T-helper 2 cell (primary cell): ENCODE measurements at places on chromosomes 3 and 15.

DNA sequence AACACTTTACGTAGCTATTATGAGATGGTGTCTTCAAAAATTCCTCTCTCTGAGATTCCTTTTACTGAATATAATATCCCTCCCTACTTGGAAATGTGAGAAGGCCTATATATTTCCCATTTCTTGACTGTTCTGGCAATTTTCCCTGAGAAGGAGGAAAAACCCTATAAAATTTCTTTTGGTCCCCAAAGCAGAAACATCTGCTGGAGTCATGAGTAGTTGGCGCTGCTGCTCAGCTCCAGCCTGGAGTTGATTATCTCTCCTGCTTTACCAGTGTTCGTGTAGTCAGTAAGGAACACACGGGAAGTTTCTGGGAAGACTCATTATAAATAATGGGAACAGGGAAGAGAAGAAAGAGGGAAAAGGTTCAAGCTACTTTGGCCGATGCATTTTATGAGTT, 680.1 kb downstream of the EPHA3 start:
- DNase-seq: no peak

- no peak for DNase-seq
Observed at GRCh38 chr3:19598870-19599269, 335.1 kb downstream of the EFHB start.

- DNase-seq: no peak
Observed at GRCh38 chr3:58989163-58989562, 60.7 kb downstream of the CFAP20DC start.

DNA sequence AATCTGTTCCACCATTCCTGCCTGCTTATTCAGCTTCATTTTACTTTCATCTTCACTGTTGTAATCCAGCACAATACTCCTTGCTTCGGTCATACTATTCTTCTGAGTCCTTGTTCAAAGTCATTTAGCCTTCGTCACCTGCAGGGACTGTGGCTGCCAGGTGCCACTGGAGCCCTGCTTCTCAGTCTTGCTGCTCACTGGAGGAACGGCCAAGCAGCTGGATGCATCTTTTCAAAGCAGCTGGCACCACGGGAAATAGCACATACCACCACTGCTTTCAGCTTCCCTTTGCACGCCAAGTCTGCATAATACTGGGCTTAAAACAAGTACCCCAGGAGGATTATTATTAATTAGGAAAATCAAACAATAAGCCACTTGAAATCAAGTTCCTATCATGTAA, 287.6 kb downstream of the BCHE start:
- no peak for DNase-seq

DNA sequence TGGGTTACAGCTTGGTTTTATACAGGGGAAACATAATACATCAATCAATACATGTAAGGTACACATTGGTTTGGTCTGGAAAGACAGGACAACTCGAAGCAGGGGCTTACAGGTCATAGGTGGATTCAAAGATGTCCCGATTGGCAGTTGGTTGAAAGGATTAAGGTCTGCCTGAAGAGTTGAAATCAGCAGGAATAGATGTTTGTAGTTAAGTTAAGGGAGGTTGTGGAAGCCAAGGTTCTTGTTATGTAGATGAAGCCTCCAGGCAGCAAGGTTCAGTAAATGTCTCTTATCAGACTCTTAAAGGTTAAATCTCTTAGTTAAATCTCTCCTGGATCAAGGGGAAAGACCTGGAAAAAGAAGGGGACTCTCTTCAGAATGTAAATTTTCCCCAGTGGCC, 58.4 kb upstream of the MINAR1 start:
- DNase-seq: no peak

GRCh38 chr15:91853948-91854638, 585 bp downstream of the SLCO3A1 start:
- peak; percentile 34 for DNase-seq

- peak; percentile 53 for DNase-seq
Observed at GRCh38 chr3:45593708-45594601, 596 bp upstream of the LIMD1 start.

DNA sequence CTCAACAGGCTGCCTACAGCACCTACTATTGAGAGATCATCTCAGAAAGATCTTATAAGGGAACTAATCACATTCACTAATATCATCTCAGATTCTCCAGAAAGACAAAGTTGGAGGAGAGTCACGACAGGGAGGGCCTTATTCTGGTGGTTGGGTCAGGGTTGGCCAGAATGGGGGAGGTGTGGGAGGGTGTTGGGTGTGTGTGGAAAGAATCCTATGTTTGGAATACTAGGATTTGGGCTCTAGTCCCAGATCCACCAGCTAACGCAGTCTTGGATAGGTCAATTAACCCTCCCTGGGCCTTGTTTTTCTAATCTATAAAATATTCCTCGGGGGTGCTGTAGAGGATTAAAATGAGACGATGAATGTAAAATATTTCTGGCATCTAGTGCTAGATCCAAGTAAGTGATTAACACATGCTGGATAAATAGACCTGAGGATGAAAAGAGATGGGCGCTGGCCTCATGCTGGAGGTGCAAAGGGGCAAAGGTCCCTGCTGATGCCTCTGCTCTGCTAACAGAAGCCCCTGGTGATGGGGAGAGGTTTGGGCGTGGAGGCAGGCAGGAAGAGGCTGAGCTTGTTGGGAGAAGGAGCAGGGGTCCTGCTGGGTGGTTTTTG, 67.6 kb upstream of the ETV5 start:
- DNase-seq: no peak

DNA sequence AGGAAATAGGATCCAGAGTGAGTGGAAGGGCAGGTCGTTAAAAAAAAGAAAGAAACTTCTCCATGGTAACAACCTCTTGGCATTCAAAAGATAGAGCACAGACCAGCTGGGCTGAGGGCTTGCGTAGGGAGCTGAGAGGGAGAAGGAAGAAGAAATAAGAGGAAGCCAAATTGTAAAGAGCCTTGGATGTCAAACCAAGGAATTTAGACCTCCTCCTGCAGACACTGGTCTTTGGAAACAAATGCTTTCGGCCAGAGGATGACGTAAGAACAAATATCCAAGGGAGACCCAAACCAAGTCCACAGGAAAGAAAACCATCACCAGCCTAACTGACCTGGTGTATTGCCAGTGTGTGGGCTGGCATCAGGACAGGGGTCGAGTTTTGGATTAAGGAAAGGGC, 155.2 kb downstream of the UACA start:
- DNase-seq: no peak

- DNase-seq: no peak
Observed at GRCh38 chr3:133693821-133694220, 32.1 kb upstream of the TOPBP1 start.

DNA sequence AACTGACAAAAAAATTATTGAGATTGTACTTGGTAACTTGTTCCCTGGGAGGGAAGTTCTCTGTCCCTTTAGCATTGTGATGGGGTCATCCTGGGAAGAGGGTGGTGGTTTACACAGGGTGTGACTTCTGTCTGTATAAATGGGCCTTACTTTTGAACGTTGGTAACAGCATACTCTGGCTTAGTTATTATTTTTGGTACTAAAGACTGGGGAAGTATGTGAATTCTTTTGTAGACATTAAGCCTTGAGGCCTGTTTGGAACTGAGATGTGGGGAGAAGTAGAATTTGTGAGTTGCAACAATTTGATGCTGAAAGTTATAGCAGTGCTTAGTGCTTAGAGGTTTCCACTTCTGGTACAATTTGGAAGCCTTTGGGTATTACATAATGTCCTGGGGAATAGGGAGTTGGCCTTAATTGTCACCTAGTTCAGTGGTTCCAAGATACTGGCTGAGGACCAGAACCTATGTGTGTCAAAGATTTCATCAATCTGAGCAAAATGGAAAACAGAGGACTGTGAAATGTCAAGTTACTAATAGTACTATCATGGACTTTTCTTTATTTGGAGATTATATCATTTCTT, 15.9 kb downstream of the TLNRD1 start:
- DNase-seq: no peak

GRCh38 chr15:59691194-59691805, 2.2 kb upstream of the BNIP2 start:
- peak; percentile 11 for DNase-seq

- no peak for DNase-seq
Observed at GRCh38 chr3:145094355-145094941, 1066.5 kb downstream of the PLOD2 start.

DNA sequence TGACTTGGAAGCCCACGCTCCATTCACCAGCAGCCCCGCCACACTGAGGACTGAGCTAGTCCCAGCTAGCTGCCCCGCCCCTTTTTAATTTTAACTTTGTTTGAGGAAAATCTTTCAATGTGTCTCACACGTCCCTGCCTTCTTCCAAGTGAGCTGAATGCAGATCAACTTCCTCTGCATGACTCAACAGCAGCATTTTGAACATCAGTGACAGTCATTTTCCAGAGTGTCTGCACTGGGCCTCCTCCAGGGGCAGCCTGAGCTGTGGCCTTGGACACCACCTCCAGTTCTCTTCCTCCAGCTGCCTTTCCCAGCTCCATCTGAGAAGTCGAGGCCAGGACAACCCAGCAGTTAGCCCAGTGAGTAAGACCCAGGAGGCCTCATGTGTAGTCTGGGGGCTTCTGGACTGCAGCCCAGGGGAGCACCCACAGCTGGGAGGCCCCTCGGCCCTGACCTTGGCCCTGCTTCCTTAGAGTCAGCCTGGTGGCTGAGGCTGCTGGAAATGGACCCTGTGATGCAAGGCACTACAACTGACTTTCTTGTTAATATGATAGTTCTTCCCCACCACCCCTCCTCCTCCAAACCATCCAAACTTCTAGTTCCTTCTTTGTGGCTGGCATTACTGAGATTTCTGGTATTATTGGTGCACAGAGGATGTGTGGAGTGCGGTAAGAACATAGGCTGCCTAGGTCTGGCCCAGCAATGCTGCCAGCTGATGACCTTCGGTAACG, 21.4 kb upstream of the ESYT3 start:
- no peak for DNase-seq
